Karpas-422 (cell line): ENCODE measurements at places on chromosomes 4 and X.

DNA sequence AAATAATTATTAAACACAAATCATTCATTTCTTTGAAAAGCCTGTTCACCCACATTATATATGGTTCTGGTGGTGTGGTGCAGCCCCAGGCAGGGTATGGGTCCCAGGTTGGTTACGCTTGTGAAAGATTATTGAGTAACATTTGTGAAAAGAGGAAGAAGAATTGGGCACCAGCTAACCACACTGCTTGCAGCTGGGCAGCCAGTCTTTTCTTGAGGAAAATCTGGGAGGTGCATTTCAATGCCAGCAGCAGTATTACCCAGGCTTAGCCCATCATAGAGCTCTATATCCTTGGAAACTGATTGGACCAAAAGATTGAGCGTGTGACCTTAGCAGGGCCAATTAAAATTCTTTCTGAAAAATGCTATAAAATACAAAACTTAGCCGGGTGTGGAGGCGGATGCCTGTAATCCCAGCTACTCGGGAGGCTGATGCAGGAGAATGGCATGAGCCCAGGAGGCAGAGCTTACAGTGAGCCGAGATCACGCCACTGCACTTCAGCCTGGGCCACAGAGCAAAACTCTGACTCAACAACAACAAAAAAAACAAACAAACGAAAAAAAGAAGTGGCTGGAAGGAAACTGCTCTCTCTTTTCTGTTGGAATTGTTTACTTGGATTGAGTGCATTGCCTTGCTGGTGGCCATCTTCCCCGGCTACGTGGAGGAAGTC, 9.7 kb upstream of the PLAC8 start:
- DNase-seq = no peak

DNA sequence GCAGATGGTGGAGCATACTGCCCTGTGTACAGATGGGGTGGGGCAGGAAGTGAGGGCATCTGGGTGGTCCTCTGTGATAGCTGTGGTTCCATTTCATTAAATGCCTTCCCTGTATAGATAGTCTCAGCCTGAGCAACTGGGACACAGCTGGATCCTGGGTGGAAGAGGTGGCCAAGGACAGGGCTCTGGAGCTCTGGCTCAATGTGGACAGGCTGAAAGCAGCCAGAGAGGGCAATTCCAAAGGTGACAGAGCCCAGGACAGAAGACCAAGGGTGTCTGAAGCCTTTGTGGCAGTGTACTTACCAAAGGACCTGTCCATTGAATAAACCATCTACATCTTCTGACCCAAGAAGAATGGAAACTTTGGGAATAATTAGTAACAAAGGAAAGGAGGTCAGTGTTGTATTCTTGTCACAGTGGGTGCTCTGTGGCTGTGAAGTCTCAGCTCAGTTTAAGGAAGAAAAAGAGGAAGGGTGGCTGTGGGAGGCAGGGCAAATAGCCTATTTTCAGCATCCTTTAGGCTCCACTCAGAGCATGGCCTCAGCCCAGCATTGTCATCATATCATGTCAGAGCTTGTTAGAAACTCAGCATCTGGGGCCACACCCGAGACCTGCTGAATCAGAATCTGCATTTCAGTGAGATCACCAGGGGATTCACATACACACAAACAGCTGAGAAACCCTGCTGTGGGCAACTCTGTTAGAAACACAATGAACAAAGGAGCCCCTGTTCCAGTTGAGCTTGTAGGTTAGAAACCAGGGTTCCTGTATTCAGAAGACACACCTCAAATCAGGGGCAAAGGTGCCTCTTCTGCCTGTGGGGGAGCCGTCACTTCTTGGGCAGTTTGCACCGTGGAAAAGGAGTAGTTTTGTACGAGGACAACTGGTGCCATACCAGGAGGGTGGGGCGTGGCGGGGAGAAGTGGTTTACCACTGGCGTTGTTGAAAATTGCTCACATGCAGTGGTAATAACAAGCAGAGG, 168.6 kb downstream of the PTTG2 start:
- no peak for DNase-seq

DNA sequence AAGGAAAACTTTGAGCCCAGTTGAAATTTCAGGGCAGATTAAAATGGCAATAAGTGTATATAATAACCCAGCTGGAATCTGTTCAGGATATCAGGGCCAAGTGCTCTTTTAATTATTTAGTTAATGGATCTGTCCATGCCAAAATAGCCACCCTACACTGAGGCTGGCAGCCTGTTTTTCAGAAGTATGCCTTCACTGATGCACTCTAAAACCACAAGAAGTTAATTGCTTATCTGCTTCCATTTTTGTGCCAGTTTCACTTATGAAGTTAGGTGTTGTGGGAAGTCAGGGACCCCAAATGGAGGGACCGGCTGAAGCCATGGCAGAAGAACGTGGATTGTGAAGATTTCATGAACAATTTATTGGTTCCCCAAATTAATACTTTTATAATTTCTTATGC, 960.3 kb downstream of the C4orf33 start:
- no peak for DNase-seq

DNA sequence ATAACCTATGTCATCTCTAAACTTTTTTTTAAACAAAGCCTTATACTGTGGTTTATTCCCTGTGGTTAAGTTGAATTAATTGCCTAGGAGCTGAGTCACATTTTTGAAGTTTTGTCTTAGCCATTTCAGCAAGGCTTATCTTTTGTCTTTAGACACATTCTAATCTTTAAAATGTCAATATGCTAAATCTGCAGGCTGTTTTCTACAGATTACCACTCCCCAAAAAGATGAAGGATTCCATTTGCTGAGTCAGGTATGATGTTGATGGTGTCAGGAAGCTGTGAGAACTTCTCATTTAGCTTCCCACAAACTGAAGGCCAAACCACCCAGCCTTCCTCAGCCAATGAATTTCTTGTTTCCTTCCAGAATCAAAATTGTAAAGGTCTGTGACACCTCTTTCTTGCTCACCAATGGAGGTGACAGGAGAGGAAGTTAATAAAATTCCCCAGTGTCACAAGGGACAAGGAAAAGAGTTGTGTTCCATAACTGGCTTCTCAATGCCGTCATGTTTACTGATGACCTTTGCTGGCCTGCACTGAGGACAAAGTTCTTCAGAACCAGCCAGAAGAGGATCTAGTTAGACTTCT, 3.7 kb upstream of the CXCL6 start:
- no peak for DNase-seq

DNA sequence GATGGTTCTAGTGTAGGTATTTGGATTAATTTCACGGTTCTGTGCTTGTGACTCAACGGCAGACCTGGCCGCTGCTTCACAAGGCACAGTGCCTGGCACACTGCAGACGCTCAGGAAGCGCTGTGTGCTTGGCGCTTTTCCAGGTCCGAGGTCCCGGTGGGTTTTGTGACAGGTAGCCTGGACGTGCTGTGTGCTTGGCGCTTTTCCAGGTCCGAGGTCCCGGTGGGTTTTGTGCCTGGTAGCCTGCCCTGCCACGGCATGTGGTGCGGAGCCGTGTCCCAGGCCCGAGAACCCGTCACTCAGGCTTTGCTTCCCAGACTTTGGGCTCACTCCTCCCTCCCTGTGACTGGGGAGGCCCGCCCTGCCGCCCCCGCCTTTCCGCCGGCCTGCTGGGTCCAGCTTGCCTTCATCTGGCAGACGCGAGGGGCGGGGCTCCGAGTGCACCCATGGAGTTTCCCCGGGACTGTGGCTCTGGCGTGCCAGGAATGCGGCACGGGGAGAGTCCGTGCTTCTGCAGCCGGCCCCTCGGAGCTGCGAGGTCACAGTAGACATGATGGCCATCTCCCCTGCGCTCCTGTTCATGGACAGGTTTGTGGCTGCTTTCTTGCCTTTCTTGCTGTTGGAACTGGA, 44.2 kb downstream of the TBC1D14 start:
- DNase-seq = no peak

DNA sequence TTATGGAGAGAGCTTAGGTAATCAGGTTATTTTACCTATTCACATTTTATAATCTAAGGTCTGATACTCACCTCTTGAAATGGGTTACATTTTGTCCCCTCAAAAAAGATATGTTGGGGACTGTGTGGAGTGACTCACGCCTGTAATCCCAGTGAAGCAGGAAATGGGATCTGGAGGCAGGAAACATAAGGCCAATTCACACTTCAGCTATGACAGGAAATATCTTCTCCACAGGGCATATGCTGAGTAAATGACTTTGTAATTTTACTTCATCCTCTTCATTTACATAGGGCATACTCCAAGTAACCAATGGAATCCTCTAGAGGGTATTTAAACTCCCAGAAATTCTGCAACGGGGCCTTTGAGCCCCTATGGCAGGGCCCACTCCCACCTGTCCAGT, 54.8 kb upstream of the ZMAT1 start:
- DNase-seq = no peak

DNA sequence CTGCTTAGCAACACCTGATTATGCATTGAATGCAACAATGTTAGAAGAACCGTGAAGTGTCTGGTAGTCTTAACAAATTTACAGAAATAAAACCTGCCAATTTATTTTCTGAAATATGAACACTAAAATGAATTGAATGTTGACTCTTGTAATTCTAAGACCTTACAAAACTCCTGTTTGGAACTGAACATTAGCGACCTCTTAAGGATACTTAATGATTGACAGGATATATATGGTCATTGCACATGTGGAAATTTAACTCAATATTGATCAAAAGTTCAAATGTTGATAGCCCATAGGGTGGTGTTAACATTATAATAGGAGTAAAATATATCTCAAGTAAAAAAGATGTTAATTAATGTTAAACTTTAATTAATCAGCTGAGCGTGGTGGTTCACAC, 79.1 kb downstream of the TECRL start:
- peak; percentile 22 for DNase-seq
